ENCODE measurements at places on chromosomes 3 and 15.

DNA sequence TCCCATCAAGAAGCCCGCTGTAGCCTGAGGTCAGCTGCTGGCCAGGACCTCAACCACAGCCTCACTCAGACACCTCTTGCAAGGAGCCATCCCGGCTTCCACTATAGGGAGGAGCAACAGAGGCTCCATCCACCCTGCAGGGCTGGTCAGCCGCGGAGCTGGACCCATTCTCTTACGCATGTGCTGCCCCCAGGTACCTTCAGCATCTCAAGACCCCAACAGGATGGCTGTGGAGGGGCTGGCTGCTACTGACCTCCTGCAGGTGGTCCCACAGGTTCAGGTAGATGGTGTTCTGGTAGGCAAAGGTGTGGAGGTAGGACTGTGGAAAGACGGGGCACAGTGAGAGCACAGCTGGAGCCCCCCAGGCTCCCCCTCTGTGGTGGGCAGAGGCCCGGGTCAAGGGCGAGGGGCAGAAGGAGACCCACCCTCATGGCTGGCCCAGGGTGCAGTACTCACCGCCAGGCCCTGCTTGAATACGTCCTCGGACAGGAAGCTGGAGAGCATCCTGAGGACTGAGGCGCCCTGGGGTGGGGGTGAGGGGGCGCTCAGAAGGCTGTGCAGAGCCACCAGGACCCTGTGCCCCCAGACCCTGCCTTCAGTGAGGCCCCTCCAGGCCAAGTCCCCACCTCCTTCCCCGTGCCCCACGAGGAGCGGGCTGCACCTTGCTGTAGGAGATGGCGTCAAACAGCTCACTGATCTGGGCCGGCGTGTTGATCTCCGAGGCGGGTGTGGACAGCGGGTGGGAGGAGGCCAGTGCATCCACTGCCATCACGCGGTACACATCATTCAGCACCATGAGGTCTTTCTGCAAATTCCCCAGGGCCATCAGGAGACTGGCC lies 11.4 kb downstream of the ANPEP start:
- DNase-seq: no peak

GRCh38 chr3:13537909-13538296 lies 11.0 kb upstream of the FBLN2 start:
- DNase-seq: no peak

DNA sequence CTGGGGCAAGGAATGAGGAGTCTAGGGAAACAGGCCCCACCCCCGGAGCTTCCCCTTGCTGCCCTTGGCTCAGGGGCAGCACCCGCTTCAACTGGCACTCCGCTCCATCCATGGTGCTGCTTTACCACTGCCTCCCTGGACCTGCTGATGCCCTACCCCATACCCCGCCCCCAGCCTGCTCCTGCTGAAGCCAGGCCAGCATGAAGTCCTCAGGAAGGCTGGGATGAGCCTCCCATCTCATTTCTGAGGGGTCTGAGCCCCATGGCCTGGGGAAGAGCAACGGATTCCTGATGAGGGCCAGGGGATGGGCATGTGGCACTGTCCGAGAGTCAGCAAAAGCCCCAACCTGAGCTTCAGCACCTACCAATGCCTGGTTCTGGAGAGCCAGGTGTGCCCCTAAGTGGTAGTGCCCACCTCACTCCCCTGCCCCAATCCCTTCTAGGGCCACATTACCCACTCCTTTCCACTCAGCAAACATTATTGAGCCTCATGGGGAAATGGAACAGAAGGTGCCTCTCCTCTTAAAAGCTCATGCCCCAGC lies 21.0 kb downstream of the SEC61A1 start:
- DNase-seq: no peak

DNA sequence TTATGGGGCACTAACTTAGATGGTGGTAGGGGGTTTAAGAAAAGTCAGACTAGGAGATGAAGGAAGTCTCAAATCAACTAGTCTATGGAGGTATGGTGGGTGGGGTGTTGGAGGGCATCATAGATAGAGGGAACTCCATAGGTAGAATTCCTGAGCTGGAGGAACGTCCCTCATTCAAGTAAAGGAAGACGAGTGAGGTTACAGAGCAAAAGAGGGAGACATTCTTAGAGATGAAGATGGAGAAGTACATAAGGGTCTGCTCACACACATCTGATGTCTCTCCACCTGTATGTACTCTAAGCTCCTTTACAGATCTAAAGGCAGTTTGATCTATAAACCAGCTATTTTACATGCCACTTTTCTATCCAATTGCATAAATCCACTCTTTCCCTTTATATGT lies 1.4 kb downstream of the PLSCR1 start:
- DNase-seq: no peak

GRCh38 chr3:184379358-184380184 lies at the start of gene CHRD:
CHRD (plus strand) TSS chr3:184380054; CDS start chr3:184380319, 265 bp downstream.
- no peak for DNase-seq

GRCh38 chr15:37017031-37017625 lies 83.2 kb downstream of the MEIS2 start:
- DNase-seq: no peak

GRCh38 chr3:128173849-128174248 lies 20.6 kb downstream of the EEFSEC start:
- no peak for DNase-seq

DNA sequence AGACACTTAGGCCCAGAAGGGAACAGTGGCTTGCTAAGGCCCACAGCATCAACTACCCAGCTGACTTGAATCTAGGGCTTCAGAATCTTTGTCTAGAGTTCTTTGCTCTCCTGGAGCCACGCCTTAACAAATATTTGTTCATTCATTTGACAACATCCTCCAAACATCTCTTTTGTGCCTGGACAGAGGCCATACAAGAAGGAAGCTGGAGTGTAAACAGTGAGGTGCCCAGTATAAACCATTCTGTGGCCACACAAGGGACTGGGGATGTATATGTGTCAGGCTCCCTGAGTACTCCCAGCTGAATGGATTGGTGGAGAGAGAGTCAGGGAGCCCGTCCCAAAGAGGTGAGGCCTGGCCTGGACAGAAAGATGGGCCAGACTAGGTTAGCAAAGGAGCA lies 3.4 kb downstream of the CIB2 start:
- DNase-seq: no peak

DNA sequence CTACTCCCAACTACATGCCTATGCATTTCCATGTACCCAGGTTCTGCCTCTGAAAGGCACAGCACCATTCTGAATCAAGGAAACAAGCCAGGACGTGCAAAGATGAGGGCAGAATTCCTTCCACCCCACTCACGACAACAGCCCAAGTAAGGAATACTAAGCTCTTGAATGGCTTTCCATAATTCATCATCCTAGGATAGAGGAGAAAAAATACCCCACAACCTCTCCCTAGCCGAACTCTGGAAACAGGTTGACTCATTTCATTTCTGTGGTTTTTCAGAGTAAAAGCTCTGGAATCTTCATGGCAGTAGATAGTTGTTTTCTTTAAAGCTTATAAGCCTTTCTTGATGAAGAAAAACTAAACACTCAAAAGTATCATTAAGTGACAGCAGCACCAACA lies 77.8 kb downstream of the PDZRN3 start:
- DNase-seq: no peak

GRCh38 chr3:50137531-50137930 lies 17.6 kb upstream of the SEMA3F start:
- no peak for DNase-seq

GRCh38 chr15:72787526-72787925 lies 4.0 kb upstream of the ADPGK start:
- DNase-seq: no peak

DNA sequence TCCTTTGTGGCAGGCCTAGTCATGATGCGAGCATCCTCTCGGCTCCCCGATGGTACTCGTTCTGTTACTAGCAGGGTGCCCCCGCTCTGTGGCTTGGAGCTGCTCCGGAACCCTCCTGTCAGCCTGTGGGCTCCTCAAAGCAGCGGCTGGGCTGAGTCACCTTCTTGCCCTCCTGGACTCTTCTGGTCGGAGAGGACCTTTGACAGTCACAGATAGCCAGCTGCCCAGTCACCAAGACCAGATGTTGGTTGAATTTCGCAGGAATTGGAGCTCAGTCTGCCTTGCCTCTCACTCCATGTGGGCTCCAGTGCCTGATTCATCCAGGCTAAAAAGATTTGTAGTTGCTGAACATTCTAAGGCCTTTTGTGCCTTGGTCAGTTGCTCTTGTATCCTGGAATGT lies 94.5 kb downstream of the CHCHD6 start:
- DNase-seq: no peak

DNA sequence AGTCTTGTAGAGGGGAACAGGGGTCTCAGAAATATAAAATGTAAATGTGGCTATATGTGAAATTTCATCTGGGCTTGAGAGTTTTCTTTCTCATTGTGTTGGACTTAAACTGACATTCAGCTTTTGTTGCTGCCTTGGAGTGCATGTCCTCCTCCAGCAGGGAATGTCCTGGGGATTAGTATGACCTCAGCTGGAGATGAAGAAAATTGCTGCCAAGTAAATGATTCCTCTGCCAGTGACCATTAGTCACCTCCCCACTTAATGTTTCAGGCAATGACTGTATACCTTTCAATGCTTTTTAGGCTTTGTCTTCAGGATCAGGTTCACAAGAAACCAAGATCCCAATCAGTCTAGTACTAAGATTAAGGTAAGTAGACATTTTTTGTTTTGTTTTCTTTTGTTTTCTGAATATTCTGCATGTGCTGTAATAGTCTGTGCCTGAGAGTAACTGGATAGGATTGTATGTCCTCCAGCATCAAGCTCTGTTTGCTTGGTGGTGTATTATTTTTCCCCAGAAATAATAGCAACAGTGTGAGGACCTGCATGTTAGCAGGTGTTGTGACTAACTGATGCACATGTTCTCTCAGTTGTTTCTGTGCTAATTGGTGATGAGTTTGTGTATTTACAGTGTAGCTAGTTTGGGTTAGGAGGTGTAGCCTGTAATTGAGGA lies 18.1 kb upstream of the SLC22A13 start:
- DNase-seq: no peak

DNA sequence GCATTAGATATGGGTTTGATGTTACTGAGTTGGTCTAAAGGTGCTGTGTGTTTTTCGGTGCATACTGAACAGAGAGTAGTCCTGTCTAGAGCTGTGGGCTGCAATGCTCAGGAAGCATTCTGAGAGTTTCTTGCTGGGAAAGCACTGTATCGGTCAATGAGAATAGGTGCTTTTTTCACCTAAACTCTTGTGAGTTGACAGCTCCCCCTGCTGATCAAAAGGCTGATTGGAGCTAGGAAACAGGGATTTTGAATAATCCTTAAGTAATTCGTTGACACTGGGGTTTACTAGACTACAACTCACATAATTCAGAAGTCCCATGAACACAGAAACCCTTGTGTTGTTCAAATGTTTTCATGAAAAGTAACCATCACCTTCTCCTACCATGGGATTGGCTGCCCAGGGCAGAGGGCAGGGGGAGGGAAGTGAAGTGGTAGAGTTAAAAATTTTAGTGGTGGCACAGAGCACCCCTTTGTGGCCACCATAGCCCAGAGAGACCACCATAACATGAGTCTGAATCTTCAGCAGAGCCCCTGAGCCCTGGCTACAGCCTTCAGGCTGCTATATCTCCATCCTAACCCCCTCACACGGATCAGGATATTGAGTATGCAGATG lies 13.0 kb upstream of the MANF start:
- peak; percentile 16 for DNase-seq

DNA sequence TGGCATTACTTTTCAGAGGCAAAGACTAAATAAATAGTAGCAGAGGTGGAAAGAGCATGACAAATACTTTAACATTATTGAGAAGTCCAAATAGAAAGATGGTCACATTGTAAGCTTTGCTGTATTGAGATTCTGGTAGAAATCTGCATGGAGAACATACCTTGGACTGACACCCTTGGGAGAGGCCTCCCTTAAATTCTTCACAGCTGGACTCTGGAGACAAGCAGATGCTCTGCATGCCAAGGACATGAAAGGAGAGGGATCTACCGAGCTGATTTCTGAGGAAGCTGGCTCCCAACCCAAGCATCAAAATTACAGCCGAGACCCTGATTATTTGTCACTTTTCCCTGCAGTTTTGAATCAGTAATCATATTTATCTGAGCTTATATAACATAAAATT lies 212.5 kb upstream of the COL8A1 start:
- no peak for DNase-seq

DNA sequence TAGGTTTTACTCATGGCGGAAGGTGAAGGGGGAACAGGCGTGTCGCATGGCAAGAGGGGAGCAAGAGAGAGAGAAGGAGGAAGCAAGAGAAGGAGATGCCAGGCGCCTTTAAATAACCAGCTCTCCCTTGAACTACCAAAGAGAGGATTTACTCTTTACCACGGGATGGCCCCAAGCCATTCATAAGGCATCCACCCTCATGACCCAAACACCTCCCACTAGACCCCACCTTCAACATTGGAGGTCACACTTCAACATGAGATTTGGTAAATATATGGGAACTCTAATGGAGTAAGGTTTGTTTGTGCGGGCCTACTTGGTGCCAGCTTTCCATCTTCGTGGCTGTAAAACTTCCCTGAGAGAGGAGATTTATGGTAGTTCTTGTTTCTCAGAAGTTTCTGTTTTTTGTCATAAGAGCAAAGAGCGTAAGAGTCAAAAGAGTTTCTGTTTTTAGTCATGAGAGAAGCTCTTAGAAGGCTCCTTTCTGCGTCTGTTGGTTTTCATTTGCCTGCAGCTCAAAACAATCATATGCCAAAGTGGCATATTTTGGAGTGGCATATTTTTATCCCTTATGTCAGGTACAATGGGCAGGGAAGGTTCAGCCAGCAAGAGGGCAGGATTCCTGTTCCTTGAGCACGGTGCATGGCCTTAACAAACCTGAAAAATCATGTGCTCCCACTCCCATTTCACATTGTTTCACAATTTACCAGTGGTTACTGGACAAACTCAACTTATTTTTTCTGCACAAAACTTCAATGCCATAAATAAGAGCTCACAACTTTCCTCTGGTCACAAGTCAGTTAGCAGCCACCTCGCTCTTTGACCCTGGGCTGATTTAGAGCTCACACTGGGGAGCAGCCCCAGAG lies 12.5 kb downstream of the PML start:
- no peak for DNase-seq

DNA sequence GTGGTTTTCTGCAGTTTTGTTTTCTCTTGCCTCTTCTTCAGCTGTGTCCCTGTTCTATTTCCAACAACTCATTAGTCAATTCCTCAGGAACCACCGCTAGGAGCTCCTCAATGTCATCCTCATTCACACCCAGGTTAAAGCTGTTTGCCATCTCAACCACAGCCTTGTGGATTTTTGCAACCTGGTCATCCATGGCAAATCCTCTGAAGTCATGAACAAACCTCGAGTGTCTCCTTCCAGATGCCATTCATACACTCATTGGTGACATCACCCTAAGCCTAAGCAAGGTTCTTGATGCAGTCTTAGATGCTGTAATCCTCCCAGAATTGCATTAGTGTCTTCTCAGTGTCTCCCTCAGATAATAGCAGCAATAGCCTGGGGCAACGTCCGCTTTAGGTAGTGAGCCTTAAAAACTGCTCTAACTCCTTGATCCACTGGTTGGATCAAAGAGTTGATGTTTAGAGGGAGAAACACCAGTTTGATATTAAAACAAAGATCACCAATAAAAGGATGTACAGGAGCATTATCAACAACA lies 31.5 kb upstream of the ZNF502 start:
- no peak for DNase-seq

DNA sequence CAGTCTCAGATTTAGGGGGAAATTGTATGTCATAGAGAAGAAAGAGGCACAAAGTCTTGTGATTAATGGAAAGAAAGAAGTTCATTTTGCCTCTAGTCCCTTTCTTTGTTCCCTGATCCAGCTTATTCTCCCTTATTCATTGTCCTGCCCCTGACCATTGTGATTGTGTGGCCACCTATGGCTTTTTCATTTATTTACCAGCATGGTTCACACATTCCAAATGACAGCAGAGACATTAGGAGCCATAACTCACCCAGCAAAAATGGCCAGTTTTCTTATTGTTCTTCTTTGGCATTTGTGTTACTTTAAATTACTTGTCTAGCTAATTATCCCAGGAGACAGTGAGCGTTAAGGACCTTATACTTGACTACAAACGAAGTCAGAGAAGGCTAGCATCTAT lies 36.3 kb upstream of the SGO1 start:
- DNase-seq: no peak
